ENCODE measurements at places on chromosomes 2 and 18.

GRCh38 chr2:117603567-117603966, 210.9 kb upstream of the DDX18 start:
- no peak for DNase-seq

GRCh38 chr2:105179469-105180372, 61.8 kb upstream of the GPR45 start:
- peak; percentile 55 for DNase-seq

GRCh38 chr18:68840554-68841263, 42.8 kb downstream of the CCDC102B start:
- peak; percentile 59 for DNase-seq

GRCh38 chr2:210860276-210860675, 303.9 kb downstream of the CPS1 start:
- DNase-seq = no peak

DNA sequence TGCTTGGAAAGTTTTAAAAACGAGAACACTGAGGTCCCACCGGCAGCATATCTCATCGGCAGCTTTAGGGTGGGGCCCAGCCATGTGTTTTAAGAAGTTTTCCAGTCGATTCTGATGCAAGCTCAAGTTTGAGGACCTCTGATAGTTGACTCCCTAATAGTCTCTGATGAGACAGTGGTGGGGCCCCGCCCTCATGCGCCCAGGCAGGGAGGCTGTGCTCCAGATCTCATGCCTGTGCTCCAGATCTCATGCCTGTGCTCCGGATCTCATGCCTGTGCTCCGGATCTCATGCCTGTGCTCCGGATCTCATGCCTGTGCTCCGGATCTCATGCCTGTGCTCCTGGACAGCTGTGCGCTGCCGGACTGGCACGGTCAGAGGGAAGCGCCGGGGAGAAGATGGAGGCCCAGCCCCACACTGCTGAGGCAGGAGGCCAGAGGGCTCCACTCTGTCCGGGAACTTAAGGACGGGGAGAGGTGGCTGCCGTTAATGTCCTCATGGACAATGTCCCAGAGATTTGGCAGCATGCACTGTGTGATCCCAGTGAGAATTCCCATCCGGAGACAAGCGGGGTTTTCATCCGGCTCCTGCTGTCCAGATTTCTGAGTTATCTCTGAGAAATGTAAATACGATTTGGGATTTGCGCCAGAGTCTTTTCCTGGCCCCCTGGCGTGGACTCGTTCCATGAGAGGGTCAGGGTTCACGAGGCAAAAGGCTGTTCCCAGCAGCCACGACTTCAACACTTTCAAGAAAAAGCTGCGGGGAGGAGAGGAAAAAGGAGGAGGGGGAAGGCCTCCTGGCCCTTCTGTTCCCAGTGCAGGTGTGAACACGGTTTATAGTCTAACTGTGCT, 9.4 kb upstream of the COLEC11 start:
- DNase-seq = no peak

DNA sequence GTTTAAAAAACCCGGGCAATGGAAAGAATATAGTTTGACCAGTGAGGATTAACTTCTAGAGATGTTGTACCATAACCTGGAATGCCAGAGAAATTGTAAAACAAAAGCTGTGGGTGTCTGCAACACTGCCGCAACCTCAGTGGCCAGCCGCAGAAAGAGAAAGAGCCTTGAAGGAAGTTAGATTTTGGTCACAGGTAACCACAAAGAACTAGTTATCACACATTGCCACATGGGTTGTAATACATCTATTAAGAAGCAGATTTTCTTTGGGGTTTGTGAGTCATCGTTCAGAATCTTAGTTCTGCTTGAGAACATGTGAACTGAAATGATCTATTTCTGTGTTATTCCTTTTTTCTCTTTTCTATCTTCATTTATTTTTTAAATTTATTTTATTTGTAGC, 222.9 kb upstream of the AGAP1 start:
- peak; percentile 56 for DNase-seq

DNA sequence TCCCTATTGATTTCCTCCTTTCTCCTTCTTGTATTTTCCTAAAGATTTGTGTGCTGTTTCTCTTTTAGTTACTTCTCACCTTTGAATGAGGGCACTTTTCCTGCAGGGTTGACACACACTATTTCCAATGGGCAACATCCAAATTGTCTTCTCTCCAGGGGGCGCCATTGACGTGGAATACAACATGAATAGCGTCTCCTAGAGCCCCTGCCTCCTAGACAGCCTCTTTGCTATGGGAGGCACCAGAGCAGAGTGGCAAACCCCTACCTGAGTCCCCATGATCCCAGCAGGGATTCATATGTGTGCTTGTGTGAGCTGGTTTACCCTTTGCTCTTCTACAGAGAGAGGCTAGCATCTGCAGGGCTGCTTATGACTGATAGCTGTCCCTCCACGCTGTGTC, 61.3 kb upstream of the ITSN2 start:
- peak; percentile 40 for DNase-seq

- DNase-seq = peak; percentile 38
Measured at GRCh38 chr2:215435280-215435869, 493 bp downstream of the FN1 start.

DNA sequence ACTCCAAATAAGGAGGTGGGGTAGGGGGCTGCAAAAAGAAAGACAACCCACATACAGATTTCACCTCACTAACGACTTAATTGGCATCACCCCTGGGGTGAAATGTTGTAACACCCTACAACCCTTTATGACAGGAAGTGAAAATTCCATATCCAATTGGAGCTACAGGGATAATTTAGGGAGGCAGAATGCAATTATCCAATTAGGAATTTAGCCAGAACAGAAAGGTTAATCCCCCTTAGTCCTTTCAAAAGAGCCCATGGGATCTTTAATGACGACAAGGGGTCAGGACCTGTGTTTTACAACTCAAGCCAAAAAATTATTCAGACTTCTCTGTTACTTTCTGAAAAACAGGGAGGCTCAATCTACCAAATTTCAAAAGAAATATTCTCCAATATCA, 1027.1 kb downstream of the TMEM182 start:
- DNase-seq = no peak

GRCh38 chr2:26535663-26536275, 57.8 kb upstream of the OTOF start:
- no peak for DNase-seq

DNA sequence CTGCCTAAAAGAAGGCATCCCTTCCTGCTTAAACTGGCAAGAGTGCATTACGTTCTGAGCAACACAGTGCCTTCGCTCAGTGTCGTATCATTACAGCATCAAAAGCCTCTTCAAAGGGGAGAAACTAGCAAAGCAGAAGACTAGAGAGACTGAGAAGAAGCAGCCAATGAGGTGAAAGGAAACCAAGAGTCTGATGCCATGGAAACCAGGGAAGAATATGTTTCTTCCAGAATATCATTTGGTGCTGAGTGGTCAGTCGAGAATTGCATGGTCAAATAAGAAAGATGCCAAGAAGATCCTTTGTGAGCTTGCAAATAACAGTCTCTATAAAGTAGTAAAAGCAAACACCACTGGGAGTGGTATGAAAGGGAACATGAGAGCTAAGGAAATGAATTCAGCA, 312.1 kb upstream of the CHST9 start:
- DNase-seq = no peak

DNA sequence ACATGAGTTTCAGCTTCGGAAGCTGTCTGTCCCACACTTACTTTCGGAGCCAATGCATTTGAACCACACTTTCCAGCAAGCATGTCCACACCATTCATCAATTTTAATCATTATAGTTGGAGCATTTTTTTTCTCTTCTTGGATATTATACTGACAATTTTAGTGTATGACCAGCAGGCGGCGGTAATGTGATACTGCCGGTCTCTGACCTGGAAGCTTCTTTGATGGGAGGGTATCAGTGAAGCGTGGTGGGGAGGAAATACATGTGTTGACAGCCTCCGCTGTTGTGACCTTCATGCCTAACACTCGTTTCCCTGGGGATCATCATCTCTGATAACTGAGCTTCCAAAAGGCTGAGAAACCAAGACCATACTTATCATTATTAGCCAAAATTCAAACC, 231.7 kb downstream of the GBX2 start:
- DNase-seq = no peak

GRCh38 chr18:48084041-48084757, 153.7 kb upstream of the SMAD2 start:
- no peak for DNase-seq

GRCh38 chr2:145012214-145012670, 492.3 kb upstream of the ZEB2 start:
- no peak for DNase-seq

DNA sequence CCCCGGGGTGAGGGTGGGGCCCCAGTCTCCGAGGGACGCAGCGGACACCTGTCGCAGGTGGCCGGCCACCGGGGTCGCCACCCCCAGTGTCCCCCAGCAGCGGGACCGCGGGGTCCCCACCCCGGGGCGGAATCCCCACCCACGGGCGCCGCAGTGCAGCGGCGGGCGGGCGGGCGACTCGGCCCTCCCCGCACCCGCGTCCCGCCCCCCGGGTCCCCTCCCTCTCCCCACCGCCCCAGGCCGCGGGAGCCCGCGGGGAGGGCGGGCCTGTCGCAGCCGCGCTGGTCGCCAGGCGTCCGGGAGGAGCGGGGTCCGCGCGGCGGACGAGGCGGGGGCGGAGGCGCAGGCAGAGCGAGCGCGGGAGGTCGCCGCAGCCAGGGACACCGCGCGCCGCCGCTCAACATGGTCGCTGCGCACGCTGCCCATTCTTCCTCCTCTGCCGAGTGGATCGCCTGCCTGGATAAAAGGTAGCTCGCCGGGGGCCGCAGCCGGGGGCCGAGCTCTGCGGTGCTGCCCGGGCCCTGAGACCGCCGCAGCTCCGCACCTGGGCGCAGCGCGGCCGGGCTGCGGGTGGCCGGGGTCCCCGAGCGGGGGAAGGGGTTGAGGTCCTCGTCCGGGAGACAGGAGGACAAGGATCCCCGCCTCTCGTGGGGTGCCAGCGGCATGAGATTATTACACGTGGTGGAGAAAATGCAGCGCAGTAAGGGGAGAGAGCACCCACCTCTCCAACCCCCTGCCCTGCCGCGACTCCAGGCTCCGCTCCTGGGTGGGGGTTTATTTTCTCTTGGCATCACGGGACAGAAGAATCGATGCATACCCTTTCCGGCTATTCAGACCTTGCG, at the start of gene RAPGEF4:
Gene RAPGEF4, plus strand, starts transcription at position 264 of the 842 bp plus-strand sequence. Its CDS starts 139 bp downstream, at position 403.
- peak; percentile 51 for DNase-seq

- DNase-seq = no peak
Measured at GRCh38 chr18:24009651-24010333, 4.8 kb upstream of the TTC39C start.

- DNase-seq = peak; percentile 86
Measured at GRCh38 chr2:8511868-8512612, 169.8 kb upstream of the ID2 start.

DNA sequence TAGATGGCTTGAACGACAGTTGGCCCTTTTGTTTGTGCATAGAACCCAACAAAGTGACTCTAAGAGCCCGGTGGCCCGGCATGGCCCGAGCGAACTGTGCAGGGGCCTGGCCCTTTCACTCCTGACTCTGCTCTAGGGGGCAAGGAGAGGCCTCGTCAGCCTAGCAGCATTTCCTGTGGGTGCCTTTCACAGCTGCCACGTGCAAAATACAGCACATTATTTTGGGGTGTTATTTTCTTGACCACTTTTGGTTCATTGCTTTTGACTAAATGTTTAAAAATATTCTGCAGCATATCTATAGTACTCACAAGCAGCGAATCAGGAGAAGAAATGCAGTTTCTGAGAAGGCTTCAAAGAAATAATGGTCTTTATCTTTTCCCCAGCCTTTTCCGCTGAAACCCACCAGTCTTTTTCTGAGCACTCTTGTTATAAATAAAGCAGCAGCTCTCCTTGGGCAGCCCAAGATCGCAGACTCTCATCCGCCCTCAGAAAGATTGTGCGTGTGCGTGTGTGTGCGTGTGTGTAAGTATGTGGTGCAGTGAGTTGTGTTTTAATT, 31.3 kb downstream of the DGKD start:
- DNase-seq = no peak

GRCh38 chr18:63590373-63590772, 3.2 kb downstream of the SERPINB13 start:
- DNase-seq = peak; percentile 17

- peak; percentile 20 for DNase-seq
Measured at GRCh38 chr18:55650363-55650870, 62.4 kb upstream of the TCF4 start.

GRCh38 chr18:35592298-35592697, 10.8 kb downstream of the GALNT1 start:
- DNase-seq = no peak

DNA sequence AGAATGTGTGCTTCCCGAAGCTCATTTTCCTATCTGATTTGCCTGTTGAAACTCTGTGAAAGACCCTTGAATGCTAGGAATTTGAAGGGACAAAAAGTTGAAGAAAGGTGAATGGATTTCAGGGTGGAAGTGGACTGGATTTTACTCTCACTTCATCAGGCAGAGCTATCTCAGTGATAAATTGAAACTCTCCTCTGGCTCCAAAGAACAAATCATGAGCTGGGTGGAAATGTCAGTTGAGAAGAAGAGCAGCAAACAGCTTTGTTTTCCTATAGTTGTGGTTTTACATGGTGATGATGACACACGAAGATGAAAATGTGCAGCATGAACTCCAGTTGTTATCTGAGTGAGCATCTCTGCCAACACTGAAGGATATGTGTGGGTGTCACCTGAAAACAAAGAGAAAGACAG, 34.4 kb downstream of the CD28 start:
- DNase-seq = peak; percentile 49

GRCh38 chr18:13439461-13439860, 220.9 kb downstream of the LDLRAD4 start:
- DNase-seq = no peak

- peak; percentile 61 for DNase-seq
Measured at GRCh38 chr2:232523682-232524597, 2.0 kb upstream of the CHRND start.

DNA sequence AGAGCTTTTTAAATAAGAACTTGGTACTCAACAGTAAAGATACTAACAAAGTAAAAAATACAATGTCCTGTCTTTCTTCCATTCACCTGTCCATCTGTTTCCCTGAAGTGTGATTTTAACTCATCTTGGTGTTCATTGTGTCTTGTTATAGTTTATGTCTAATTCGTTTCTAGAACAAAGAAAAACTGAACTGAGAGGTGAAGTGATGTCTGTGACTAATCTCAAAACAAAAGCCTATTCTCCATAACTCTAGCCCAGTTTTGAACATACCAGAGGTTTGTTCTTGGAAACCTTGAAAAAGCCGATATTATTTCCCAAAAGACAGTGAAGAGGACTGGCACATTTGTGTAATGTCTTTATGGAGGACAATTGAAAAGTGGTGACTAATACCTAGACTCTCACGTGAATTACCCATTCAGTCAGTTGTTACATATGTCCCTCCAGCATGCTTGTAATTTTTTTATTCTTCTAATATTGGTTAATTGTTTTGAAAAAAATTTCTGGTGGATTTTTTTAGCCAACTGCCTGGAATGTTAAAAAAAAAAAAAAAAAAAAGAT, 725.8 kb downstream of the SATB2 start:
- DNase-seq = peak; percentile 48

GRCh38 chr2:214830794-214831346, 21.4 kb upstream of the BARD1 start:
- DNase-seq = peak; percentile 17

- DNase-seq = no peak
Measured at GRCh38 chr2:203797276-203797675, 70.3 kb upstream of the CTLA4 start.

DNA sequence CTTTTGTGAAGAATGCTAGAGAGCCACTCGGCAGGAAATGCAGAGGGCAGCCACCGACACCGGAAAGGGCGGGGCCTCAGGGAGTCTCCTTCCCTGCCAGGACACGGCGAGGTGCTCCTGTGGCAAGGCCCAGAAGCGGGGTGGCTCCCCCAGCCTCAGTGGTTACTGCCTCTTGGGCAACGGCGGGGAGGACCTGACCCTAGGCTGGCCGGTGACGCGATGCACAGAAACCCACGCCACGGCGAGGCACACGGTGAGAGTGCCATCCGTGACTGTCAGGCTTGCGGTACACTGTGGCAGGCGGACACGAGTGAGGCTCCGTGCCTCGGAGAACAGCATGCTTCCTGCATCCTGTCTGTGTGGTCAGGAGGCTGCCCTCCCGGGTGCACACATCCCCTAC, 47.8 kb downstream of the ZAP70 start:
- DNase-seq = no peak

Measured in GM03348 (cell line).